ENCODE measurements at places on chromosomes 1 and 21.

DNA sequence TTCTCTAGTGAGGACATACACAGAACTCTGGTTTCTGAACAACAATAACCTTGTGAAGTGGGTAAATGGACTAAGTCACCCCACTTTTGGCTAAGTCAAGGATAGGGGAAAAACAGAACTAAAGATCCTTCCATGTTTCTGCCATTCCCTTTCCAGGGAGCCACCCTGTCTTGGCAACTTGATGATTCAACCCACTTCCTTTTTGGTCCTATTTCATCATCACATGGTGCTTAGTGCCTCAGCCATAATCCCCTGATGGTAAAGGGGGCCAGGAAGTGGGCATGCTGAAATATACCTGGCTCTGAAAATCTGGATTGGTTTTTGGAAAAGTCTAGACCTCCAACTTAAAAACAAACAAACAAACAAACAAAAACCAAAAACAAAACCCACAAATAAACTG lies 206.4 kb upstream of the FOXD3 start:
- no peak for DNase-seq

DNA sequence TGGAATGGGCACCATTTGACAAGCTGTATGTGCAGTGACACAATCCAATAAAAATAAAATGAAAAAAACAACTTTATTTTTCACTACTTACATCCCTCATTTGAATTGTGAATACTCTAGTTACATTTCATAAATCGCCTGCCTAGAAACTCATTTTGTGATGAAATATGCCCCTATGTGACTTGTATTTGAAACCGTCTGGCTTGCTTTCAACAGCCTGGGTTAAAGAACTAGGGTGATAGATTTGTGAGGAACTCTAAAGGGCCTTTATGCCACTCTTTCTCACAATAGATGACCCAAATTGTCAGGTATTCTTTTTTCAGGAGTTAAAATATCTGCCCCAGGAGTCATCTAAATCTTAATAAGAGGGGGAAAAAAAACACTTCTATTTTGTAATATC lies 137.9 kb downstream of the DAB1 start:
- no peak for DNase-seq

DNA sequence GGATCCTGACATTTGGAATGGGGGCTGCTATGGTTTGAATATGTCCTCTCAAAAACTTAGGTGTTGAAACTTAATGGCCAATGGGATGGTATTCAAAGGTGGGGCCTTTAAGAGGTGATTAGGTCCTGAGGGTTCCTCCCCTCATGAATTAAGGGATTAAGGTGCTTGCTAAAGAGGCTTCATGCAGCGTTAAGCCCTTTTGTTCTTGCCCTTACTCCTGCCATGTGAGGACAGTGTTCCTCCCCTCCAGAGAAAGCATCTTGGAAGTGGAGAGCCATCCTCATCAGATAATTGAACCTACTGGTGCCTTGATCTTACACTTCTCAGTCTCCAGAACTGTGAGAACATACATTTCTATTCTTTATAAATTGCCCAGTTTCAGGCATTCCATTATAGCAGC lies 146.6 kb downstream of the KCNJ6 start:
- DNase-seq = no peak

GRCh38 chr1:8070381-8070811 lies 44.3 kb upstream of the ERRFI1 start:
- no peak for DNase-seq

- no peak for DNase-seq
Observed at GRCh38 chr1:209045331-209046057, 538.0 kb upstream of the CAMK1G start.

GRCh38 chr1:202733251-202733650 lies 23.0 kb upstream of the SYT2 start:
- no peak for DNase-seq

DNA sequence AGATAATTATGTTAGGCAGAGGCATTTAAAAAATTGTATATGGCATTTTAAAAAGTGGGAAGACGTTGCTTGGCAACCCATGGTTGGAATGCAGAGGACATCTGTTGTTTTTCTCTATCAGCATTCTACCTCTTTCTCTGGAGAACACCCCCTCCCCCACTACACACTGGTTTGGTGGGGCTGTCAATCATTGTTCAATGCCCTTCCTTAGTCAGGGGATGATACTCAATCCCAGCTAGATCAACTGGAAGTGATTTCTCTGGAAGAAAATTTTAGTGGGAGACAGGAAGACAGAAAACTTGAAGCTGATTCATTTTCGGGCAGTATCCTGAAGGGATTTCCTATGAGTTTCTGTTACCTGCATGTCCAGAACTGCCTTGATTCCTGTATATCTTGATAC lies 35.7 kb upstream of the CAP1 start:
- DNase-seq = no peak
